Cortex of kidney (tissue), 1 donor: ENCODE measurements at places on chromosomes 4 and X.

GRCh38 chrX:50495616-50496015 lies 25.0 kb upstream of the DGKK start:
- DNase-seq, result no peak

DNA sequence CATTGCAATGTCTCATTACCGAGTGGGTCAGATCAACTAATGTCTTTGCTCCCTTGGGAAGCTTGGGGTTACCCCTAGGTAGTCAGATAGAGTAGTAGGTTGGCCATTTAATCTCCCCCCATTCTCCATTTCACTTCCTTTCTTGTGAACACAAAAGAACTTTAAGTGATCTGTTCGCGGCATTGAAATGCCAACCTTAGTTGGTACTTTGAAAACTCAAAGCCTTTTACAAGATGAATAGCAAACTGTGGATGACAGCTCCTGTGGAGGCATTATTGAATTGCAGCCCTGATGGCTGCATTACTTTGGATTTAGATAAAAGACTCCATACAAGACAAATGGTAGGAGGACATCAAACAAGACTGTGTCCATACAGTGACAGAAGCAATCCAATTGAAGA lies 469.1 kb downstream of the GBA3 start:
- DNase-seq, result no peak

DNA sequence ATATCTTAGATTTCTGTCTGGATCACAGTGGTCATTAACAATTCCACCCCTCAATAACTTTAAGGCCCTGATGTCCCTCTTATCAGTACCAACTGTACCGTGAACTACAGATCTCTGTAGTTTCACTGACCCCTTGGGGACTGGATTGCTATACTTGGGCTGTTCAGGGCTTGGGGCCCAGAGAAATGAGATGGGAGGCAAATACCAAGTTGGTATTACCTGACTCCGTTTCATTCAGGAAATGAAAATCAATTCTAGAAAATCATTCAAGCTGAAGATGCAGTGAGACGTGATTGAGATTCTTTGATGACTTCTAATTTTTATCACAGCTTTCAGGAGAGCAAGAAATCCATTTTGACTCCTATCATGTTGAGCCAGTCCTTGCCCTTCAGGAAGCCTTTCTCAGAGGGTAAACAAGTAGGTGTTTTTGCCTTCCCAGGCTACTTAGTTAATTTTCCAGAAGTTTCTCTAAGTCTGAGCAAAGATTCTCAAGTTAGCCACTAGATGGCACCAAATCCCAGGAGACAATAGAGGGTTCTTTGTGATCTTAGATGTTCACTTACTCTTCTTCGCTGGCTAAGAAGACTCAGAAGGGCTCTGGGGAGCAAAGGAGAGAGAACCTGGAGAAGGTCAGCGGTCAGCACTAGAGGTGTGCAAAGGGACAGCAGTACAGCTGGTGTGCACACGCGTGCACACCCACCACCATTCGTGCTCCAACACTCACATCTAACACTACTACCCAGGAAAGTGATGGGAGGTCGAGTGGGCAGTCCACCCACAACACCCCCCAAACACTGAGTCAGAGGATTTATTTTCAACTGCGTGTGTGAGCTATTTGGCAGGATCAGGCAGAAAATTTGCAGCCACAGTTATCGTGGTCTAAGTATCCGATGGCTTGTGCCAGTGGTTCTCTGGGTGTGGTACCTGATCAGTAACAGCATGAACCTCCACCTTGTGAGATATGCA lies 7.4 kb downstream of the HNRNPH2 start:
- no peak for DNase-seq

GRCh38 chr4:139972305-139972704 lies 181.7 kb downstream of the MAML3 start:
- no peak for DNase-seq

DNA sequence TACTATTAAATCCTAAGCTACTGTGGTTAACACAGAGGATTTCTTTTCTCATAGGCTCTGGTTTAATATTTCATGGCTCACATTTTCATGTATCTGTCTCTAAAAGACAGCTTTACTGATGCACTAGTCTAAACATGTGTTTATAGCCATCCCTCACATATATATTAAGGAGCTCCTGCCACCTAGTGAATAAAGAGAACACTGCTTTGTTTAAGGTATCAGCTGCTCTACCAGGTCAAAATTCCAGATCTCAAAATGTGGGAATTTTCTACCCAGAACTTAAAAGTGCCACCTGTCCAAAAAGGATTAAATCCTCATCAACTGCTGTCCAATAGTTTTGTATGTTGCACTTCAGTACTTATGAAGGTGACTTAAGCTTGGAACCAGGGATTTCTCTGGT lies 188.5 kb upstream of the TEX13C start:
- DNase-seq, result no peak

DNA sequence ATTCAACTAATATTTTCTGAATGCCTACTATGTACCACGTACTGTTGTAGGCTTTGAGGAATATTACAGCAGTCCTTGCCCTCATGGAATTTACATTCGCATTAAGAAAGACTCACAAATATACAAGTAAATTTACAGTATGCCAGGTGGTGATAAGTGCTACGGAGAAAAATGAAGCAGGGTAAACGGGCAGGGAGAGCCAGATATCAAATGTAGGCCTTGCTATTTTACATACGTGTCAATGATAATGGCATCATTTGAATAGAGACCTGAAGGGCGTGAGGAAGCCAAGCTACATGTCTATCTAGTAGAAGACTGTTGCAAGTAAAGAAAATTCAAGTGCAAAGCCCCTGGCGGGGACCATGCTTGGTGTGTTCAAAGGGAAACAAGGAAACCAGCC lies 65.2 kb downstream of the AMMECR1 start:
- no peak for DNase-seq

- DNase-seq, result no peak
These were observed 35.4 kb downstream of the JADE1 start for GRCh38 chr4:128844931-128845330.

GRCh38 chr4:32030406-32030805 lies 1310.2 kb downstream of the PCDH7 start:
- DNase-seq, result no peak

GRCh38 chrX:6885909-6886308 lies 261.6 kb upstream of the STS start:
- DNase-seq, result no peak

GRCh38 chrX:38627683-38628082 lies 66.3 kb downstream of the TSPAN7 start:
- DNase-seq, result no peak

DNA sequence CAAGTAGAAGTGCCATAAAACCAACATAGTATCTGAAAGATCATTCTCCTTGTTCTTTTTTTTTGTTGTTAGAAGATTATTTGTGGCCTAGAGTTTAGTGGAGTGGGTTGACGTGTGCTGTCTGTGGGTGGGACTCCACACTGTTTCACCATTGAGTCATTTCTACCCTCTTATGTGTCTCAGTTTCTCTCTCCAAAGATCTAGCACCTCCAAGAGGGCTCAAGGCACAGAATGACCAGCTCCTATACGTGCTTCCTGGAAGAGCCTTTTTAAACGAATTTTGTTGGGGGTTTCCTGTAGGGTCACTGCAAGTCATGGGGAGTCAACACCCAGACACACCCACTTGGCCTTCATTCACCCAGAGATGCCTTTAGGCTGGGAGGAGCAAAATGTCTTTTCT lies 150.1 kb downstream of the KLF8 start:
- DNase-seq, result no peak

DNA sequence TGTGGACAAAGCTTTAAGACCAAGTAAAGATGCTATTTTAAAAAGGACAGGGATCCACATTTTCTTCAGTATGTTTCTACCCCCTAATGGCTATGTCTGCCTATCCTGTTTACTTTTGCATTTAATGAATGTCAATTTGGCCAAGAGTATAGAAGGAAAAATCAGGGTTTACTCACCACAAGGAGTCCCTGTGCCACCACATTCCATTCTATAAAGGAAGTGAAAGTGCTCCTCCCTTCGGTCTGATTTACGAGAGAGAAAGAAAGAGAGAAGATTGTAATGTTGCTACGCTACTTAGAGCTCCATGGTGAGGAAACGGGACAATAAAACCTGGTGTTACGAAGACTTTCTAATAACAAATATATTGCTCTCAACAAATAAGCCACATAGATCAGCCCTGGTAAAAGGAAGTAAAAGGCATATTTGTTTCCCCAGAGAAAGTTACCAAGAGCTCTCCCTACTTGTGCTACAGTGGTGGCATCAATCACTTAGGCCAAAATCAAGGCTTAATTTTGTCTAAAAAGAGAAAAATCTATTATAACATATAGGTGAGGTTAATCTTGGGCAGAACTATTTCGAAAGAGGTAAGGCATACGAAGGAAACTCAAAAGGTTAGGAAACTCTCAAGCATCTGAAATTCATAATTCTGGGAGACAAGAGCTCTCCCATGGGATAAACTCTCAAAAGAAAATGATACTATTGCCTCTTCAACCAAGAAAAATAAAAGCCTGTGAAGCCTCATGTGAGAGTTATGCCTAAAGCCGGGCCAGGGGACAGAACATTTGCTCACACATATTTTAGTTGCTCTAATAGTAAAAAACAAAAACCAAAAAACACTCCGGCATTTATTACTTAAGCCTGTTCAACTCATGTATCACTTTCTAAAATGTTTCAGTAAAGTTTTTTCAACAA lies 29.5 kb downstream of the TAPT1 start:
- no peak for DNase-seq

DNA sequence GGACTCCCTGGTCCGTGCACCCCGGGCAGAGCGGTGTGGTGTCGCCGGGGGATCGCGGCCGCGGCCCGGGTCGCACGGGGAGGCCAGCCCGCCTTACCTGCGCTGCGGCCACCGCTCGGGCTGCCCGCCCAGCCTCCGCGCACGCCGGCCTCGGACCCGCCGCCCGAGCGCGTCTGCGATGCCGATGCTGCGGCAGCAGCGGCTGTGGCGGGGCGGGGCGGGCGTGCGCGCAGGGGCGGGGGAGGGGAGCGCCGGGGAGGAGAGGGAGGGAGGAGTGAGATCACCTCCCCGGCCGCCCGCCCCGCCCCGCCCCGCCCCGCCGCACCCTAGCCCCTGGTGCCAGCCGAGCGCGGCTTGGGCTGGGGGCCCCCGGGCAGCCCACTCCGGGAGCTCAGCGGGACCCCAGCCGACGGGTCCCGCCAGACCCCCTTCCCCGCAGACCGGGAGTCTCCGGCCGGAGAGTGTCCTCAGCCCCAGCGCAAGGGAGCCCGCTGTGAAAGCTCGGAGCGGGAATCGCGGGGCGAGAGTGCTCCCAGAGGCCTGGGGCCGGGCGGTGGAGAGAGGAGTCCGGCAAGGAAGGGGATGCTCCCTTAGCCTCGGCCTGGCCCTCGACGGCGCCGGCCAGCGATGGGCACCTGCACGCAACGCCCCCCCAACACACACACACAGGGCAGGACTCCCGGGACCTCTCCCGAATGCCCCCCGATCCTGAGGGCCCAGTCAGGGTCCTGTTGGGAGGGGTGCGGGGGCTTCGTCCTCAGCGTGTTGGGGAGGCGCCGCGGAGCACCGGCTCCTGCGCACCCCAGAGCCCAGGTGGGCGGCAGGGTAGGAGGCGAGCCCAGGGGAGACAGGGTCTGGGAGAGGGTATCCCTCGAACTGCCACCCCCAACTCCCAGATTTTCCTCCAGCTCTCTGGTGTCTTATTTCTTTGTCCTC lies at the start of gene L1CAM:
L1CAM (minus strand) TSS at position 206 of the 936 bp plus-strand sequence. CDS start 10,337 bp downstream, outside the sequence.
- no peak for DNase-seq

GRCh38 chrX:45233531-45233930 lies 32.9 kb upstream of the DIPK2B start:
- DNase-seq, result no peak

DNA sequence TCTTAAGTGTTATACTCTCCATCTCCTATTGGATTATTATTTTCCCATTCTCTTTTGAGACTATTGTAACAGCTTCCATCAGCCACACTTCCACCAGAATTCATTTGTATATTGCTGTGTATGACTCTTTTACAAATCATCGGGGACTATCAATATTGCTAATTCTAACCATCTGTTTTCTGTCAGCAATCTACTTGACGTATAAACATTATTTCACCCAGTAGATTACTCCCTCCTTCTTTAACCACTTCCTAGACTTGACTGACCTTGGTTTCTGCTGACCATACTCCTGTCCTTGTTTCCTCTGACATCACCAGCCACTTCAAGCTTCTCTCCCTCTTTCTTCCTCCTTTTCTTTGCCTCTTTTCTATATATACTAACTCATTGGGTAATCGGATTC lies 402.9 kb downstream of the PCDH18 start:
- no peak for DNase-seq

DNA sequence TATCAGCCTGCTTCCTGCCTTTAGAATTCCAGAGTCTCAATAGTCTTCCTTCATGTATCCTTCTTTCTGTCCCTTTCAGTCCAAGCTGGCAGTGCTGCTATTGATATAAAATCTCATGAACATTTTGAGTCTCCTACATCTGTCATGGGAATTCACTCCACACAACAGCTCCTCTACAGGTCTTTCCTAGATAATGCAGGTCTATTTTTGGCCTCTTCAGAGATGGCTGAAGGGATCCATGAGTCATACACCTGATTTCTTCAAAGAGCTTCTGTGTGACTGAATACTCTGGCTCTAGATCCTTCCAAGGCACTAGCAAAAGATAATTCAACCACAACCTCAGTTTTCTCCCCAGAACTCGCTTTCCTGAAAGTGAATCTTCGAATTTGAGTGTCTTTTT lies 115.4 kb downstream of the STPG2 start:
- no peak for DNase-seq

- DNase-seq, result no peak
These were observed 27.1 kb upstream of the SLC25A6 start for GRCh38 chrX:1418901-1419544.

- DNase-seq, result no peak
These were observed at the start of gene GRIA3 for GRCh38 chrX:123184219-123184865. GRIA3 (plus strand) TSS chrX:123184278; CDS start chrX:123184536, 258 bp downstream.

DNA sequence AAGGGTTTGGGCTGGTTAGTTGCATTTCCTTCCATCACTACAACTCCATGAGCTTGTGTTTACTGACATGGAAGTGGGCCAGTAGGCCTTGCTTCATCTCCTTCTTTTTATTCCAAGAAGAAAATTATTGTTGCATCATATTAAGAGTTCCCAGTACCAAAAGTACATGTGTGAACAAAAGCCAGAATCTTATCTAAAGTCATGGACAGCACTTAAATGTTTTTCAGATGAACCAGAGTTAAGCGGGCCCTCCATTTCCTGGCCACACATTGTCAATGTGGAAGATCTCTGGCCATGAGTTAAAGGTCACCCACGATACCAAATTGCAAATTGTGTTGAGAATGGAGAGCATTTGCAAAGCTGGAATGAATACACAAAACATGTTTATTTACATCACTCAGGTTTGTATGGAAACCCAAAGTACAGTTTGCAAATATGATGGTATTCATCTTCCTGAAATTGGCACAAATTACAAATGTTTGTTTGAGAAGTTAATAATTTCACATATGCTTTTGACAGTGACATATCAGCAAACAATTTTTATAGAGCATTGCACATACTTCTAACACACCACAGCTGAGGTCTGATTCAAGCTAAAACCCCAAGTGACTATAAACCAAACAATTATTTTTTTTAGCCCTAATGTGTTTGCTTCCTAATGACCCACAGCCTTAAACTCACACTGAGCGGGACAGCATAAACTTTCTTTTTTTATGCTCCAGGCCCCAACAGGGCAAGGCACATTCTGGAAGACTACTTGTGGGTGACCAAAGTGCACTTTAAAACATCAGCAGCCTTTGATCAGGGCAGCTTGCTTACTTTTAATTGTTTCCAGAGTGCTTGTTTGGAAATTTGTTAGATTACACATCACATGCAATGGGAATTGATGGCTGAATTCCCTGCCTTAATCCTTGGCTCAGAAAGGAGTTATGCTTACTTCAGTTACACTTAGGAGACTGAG lies 502.9 kb upstream of the SLIT2 start:
- no peak for DNase-seq
